Astrocyte of the cerebellum (primary cell): ENCODE measurements at places on chromosomes 2 and 18.

DNA sequence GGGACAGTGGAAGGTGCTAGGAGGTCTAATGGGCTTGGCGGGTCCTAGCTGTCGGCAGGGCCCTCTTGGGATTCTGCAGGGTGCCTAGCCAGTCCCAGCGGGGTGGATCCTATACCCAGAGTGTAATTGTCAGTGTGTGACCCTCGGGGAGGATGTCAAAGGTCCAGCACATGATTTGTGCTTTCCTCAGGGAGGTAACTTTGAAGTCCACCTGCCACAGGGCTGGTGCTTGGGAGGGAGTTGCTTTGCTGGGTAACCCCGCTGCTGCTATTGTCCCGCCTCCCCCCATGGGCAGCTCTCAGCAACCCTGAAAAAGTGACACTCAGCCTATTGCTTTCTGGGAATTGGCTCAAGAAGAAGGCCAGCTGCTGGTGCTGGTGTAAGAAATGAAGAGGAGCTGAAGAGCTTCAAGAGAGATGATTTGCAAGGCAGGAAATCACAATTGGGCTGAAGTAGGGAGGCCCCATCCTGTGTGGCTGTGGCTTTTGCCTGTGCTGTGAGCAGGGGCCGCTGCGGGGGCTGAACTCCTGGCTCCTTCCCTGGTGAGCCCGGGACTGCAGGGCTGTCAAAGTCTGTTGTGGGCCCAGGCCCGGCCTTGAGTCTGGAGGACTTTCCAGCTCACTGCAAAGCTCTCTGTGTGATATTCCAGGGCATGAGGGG lies 36.4 kb downstream of the EMILIN2 start:
- DNase-seq, result no peak

GRCh38 chr2:224951723-224952481 lies 90.4 kb downstream of the DOCK10 start:
- no peak for DNase-seq

GRCh38 chr2:111938392-111938791 lies 40.0 kb downstream of the MERTK start:
- DNase-seq, result no peak

DNA sequence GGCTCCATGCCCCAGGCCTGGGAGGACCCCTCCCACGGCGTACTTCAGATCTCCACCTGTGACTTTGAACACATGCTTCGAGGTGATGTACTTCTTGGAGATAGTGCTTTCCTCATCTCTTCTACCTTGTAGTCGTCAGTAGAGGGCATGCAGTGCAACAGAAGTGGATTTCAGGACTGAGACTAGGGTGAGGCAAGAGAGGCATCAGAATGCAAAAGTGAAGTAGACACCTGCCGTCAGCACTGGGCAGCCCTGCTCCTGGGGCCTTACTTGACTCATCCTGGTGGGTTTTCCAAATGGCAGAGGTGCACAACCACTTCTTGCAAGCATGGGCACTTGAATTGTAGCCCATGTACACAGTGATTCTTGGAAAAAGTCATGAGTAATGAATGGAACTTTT lies 258.8 kb downstream of the NEDD4L start:
- no peak for DNase-seq

DNA sequence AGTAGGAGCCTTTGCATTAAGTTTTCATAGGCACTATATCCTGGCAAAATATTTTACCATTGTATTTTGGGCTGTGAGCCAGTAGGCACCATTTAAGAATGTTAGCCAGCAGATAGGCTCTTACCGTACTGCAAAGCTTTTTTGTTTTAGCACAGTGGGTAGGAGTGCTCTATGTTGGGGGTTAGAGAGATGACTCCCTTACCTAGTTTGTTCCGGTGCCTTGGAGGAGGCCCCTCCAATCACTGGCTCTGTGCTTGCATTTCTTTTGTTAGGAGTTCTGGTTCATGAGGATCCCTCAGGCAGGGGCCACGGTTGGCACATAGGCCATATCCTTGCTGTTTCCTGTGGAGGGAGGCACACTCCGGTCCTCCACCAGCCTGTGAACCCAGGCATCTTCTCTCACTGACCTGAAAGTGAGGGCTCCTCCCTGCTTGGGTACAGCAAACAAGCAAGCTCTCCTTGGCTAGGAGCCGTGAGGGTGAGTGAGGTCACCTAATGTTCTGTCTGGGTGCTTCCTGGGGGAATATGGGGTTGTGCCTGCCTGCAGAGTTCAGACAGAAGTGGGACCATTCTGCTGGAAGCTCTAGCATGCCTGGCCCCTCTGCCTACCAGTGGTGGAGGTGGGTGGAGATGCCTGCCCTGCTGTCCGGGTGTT lies 29.8 kb downstream of the LTBP1 start:
- DNase-seq, result no peak

- DNase-seq, result peak; percentile 31
These were observed 77.1 kb upstream of the CTAGE1 start for GRCh38 chr18:22494771-22495170.

- DNase-seq, result no peak
These were observed 9.4 kb downstream of the C2orf42 start for GRCh38 chr2:70181363-70181956.

DNA sequence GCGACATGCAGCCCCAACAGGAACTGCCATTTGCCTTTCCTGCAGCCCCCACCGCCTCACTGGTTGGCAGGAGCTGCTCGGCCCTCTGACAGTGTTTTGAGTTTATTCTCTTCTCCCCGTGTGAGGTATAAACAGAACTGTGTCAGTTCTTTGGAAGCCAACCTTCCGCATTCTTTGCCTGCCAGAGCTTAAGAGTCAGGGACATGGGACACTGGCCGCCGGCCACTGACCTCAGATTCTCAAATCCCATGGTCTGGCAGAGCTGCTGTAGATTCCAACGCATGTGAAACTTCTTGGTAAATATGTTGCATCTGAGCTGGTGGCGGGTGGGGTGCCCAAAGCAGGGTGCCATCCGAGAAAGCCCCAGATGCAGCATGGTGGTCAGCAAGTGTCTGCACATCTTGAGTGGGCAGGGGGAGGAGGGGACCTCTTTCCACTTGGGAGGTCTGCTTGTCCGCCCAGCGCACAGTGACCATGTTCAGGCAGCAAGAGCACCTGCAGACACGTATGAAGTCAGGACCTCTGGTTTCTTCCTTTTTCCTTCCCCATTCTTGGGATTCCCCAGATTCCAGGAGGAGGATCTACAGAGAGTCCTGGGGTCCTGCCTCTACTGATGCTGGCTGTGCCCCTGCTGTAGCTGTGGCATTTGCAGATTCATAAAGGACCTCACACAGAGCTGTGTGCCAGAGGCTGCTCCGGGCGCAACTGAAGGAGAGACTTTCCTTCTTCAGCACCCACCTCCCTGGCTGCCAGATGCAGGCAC lies 23.8 kb downstream of the ASB18 start:
- DNase-seq, result peak; percentile 16

DNA sequence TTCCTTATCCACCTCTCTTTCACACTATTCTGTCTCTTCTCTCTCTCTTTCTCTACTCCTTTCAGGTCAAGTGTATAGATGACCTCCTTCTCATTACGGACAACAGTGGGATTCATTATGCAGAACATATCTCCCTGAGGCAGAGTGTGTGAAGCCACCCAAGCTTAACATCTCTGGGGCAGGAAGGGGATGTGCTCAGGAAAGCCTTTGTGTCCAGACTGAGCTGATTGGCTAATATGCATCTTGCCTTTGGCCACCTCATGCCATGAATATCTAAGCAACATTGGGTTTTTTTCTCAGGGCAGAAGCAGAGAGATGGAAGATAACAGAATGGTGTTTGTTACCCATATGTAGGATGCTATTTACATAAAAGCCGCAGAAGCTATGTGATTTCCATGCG lies 211.4 kb upstream of the LRRTM1 start:
- DNase-seq, result no peak
